ENCODE measurements at places on chromosomes 12 and 14.

DNA sequence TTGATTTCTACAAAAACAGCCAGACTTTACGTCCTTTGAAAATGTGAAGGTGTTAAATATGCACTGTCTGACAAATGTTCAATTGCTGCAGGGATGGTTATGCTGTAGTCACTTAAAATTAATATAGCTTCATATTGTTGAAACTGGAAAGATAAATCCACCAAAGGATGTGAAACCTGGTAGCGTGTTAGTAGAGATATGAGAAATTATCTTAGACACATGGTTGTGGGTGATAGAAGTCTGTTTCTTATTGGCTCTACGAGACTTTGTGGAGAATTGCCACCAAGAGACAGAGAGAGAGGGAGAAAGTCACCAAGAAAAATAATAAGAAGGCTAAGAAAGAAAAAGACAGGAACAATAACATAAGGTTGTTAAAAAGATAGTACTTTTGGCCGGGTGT lies 2.6 kb upstream of the CAPRIN2 start:
- no peak for DNase-seq

DNA sequence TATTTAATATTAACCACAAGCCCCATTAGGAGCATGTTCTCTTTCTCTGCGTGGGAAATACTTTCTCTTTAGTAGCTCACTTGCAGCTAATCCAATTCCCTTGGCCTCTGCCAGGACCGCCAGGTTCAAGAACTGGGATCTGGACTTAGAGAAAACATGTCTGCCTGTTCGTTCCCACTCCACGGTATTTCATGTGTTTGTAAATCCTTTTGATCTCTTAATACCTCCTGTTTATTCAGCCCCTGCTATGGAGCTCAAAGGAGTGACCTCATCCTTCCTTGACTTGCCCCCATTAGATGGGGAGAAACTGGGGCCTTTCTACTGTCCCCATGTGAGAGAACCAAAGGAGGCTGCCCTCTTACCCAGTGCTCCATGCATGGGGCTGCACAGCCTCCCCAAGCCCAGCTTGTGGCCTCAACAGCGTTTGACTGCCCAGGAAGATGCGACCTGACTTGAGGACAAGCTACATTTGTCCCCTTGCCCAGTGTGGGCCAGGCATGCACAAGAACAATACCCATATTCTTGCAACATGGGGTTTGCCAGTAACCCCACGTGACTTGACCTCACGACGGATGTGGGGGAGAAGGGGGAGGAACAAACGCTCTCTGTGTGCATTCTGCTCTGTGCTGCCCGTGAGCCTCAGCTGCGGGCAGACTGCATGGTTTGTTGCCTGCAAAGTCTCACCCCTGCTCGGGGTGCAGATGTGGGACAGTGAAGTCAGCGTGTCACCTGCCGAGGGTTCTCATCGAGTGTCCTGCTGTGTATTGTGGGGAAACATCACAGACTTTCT lies 30.3 kb downstream of the CD9 start:
- peak; percentile 61 for DNase-seq

DNA sequence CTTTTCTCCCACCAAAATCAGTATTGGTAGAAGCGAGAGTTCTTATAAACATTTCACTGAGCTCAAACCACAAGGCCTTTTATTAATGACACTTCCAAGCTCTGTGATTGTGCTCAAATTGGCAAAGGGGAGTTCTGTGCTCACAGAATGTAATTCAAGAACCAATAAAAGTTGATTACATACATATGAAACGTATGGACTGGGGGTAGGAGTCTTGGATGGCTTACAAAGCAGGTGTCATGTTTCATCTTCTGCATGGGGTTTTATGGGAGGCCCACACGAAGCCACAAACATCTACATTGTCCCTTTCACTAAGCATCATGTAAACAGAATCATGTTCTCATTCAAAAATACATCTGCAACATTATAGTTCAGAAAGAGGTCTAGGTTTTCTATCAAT lies 828.3 kb downstream of the VRK1 start:
- DNase-seq: no peak

- peak; percentile 70 for DNase-seq
Observed at GRCh38 chr14:67674480-67675218, at the start of gene VTI1B. Gene VTI1B, minus strand, starts transcription at chr14:67674632. Its CDS starts 143 bp downstream, at chr14:67674489.

DNA sequence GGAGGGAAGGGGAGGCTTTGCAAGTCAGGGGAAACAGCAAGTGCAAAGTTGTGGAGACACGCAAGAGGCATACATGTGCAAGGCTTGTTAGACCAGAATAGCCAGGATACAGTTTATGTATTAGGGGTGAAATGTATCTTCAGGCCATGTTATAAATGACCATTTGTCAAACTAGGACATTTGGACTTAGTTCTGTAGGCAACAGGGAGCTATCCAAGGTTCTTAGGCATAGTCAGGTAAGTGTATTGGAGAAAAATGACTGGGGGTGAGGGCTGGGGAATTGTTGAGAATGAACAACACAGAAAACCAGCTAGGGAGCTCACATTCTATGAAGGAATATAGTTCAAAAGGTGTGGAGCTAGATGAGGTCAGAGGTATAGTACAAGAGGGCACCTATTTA lies 42.5 kb downstream of the TPH2 start:
- DNase-seq: no peak

DNA sequence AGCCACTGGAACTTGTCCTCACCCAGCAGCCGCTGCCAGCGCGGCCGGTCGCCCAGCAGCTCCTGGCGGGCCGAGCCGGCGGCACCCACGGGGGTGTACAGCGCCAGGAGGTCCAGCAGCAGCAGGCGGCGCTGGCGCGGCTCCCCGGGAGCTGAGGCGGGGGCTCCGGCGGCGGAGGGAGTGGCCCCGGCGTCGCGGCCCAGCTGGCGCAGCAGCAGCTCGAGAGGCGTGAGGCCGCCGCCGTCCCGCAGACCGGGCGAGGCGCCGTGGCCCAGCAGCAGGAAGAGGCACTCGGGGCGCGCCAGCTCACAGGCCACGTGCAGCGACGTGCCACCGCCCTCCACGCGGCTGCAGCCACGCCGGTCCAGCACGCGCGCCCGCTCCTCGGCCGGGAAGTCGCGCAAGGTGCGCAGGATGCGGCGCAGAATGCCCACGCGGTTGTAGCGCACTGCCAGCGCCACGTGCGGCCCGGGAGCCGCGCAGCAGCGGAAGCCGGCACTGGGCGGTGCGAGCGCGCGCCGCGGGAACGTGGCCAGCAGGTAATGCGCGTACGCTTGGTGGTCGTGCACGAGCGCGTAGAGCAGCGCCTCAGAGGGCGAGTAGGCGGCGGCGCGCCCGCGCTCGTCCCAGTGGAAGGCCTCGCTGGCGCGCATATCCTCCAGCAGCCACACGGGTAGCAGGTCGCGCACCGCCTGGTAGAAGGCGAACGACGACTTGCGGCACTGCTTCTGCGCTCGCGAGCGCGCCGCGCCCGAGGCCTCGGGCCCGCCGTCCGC lies 2.3 kb downstream of the ANKRD9 start:
- no peak for DNase-seq

- no peak for DNase-seq
Observed at GRCh38 chr12:14416658-14417057, 51.2 kb downstream of the ATF7IP start.

GRCh38 chr12:47775100-47775911 lies 2.3 kb downstream of the SLC48A1 start:
- DNase-seq: no peak

- no peak for DNase-seq
Observed at GRCh38 chr12:71601546-71601945, 62.1 kb downstream of the ZFC3H1 start.

DNA sequence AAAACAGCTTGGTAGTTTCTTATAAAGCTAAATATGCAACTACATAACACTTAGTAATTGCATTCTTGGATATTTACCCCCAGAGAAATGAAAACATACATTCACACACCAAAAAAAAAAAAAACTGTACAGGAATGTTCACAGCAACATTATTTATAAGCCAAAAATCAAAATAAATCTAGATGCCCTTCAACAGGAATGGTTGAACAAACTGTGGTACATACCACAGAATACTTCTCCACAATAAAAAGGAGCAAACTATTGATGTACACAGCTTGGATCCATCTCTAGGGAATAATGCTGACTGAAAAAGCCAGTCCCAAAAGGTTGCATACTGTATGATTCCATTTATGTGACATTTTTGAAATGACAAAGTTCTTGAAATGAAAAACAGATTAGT lies 62.1 kb upstream of the SLC38A4 start:
- DNase-seq: no peak

GRCh38 chr14:104547998-104548700 lies 31.4 kb upstream of the C14orf180 start:
- no peak for DNase-seq

GRCh38 chr12:31106101-31106803 lies 32.6 kb downstream of the DDX11 start:
- no peak for DNase-seq

- no peak for DNase-seq
Observed at GRCh38 chr12:32897281-32897610, 669 bp upstream of the PKP2 start.

- no peak for DNase-seq
Observed at GRCh38 chr12:96514328-96514727, 25.0 kb downstream of the CFAP54 start.

- no peak for DNase-seq
Observed at GRCh38 chr14:100651999-100652508, 64.8 kb upstream of the BEGAIN start.

DNA sequence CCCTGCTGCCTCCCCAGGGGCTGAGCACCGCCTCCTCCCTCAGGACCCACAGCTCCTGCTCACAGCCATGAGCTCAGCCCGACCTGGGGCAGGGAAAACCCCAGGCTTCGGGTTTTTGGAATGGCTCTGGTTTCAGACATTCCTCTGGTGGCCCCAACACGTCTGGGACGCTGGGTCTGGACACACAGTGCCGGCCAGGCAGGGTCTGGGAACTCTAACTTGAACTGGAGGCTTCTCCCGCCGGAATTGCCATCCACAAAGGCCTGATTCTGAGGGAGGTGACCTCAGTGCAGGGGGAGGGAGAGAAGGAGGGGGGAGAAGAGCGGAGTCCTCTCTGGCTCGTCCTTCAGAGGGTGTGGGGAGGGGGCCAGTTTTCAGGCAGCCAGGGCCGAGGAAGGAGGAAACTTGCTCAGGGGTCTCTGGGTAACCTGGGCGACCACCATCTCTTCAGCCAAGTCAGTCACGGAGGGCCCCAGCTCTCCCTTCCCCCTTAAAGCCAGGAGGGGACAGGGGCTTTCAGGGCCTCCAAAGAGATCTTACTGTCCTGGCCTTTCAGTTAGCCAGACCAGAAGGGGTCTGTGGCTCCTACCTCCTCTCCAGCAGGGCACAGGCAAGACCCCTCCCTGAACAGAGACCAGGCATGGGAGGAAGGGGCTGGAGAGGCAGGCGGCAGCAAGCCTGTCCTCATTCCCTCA lies 19.4 kb downstream of the NCKAP5L start:
- no peak for DNase-seq

GRCh38 chr14:63496837-63497400 lies 46.3 kb downstream of the PPP2R5E start:
- DNase-seq: no peak

GRCh38 chr12:125245581-125246557 lies 180.6 kb downstream of the AACS start:
- no peak for DNase-seq

- DNase-seq: no peak
Observed at GRCh38 chr12:40168868-40169267, 55.9 kb upstream of the LRRK2 start.

GRCh38 chr12:44972746-44973421 lies 78.0 kb downstream of the DBX2 start:
- no peak for DNase-seq

- DNase-seq: no peak
Observed at GRCh38 chr12:53198486-53199110, 8.5 kb downstream of the ITGB7 start.

- DNase-seq: no peak
Observed at GRCh38 chr12:10571141-10571540, 42.3 kb downstream of the MAGOHB start.

GRCh38 chr12:51874000-51874399 lies 13.9 kb upstream of the ANKRD33 start:
- DNase-seq: no peak

DNA sequence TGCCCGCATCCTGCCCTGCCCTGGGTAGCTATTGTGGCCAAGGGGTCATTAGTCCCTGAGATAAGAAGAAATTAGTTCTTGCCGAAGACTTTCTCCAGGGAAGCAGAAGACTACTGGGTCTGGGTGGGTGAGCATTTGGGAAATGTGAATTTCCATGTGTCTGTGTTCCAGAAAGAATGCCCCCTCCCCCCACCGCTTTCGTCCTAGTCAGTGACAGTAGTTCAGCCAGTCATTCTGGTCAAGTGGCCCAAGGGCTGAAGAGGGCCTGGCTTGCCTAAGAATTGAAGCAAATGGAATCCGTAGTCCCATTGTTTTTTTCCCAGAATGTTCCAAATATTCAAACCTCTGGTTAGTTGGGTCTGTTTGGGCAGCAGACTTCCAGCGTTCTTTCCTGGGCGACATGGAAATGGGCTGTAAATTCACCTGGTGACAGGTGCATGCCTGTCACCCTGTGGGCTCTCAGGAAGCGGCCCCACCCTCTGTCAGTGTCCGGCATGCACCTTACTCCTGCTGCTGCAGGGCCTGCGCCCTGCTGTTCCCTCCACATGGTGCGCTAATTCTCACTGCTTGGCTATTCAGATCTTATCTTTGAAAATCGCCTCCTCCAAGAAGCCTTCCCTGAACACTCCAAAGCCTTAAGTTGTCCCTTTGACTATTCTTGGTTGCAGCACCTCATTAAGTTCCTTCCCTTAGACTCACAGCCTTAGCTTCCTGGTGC lies 1.4 kb upstream of the RFLNA start:
- no peak for DNase-seq

DNA sequence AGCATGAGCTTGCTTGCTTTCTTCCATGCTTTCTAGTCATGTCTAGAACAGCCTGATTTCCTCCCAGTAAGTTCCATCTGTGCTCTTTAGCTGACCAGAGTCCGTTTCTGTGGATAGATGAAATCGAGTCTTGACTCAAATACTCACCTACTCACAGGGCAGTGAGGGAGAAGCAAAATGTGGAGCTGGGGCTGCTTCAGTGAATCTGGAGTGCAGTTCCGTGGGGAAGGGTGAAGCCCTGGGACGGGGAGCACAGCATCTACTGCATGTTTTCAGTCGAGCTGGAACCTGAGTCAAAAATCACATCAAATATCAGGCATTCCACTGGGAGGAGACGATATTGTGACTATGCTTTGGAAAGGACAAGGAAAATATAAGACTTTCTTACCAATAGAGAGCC lies 70.3 kb upstream of the PRMT8 start:
- no peak for DNase-seq

GRCh38 chr12:131390412-131391334 lies 320.2 kb upstream of the SFSWAP start:
- DNase-seq: no peak

GRCh38 chr14:22520796-22521195 lies 68.2 kb downstream of the DAD1 start:
- DNase-seq: no peak

DNA sequence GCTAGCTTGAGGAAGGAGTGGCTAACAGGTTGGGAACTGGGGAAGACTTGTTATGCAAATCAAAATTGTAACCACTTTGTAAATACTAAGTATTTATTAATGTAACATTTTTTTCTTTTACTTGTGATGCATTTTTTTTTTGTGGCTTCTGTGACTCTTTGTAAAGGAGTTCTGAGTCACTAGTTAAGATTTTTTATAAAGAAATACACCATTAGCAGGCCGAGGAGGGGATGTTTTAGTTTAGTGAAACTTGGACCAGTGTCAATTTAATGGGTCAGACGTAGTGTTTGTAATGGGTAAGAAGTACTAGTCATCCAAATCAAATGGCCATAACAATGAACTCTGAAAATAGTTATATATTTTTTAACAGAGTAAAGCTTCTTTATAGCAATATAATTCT lies 43.1 kb downstream of the AKAP6 start:
- DNase-seq: no peak

Measured in stimulated activated CD8-positive, alpha-beta memory T cell treated with anti-CD3 and anti-CD28 coated beads, Interleukin-15, amount 100 ng/mL, for 4 hours (primary cell).